Sciatic nerve (tissue), 2 donors: ENCODE measurements at places on chromosomes 3 and 15. TPM values are rescaled to one million over a fixed set of nuclear protein-coding genes. Genes with fewer than 3 reads are reported as not detected.

DNA sequence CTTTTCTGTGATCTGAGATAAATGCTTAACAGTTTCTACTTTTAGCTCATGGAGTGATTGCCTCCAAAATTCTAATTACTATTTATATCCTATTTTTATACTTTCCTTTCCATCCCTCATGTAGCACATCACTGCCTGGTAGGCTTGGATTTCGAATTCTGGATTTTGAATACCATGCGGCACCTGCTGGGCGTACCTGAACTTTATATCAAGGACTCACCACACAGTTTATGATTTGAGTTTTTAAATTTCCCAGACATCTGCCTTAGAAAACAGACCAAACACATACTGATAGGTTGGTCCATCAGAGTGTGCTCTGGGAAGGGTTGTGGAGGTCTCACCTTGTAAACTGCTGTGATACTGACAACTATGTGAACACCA is 6.4 kb downstream of the TRAK1 start:
- no peak for DNase-seq

DNA sequence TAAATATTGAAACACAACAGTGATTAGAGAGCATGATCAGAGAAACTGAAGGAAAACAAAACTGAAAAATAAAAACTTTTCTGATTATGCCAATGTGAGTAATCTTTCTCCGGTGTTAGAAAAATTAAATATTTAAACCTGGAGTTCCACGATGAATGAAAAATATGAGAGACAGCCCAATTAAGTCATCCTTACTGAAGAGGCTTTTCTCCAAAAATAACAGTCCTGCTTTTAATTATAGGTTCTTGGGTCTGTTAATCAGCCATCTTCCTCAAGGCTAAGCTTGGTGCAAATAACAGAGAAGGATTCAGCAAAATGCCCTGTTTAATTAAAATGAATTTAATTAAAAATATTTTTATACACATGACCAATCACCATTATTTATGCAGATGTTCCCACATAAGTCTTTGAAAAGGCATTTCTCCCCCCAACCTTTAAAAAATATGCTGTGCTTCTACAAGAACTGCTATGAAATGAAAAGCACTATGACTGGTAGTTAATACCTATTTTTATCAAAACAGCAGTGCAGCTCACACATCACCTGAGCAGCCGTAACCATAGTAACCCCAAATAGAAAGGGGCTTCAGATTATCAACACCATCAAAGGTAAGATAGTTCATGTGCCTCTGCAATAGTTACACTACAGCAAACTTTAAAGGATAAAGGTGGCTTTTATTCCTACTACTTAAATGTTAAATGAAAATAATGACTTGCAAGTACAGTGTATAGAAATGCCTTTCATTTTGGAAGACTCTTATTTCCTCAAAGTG is 175.7 kb downstream of the SLC9A9 start:
- DNase-seq, result no peak

The PFN2 gene
- 75.8 TPM for total RNA-seq

The MUC20 gene
- total RNA-seq, result 28.7 TPM

DNA sequence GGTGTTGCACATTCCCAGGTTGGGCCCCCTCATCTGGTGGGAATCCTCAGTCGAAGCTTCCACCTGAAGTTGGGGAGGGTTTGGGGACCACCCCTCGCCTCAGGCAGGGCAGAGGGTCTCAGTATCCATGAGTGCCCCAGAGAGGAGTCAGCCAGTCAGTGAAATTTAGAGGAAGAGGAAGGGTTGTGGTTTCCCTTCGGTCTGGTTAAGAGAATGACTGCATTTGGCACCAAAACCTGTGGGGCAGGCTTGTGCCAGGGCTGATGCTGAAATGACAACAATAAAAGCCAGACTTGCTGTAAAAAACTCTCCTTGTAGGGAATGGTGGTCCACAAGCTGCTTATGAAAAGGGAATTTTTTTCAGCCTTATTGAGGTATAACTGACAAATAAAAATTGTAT is 22.6 kb downstream of the LMCD1 start:
- DNase-seq, result no peak

- DNase-seq, result no peak
These were observed 27.0 kb downstream of the KATNBL1 start for GRCh38 chr15:34182942-34183341.

The SELENOK gene
- total RNA-seq, result 54.6 TPM

DNA sequence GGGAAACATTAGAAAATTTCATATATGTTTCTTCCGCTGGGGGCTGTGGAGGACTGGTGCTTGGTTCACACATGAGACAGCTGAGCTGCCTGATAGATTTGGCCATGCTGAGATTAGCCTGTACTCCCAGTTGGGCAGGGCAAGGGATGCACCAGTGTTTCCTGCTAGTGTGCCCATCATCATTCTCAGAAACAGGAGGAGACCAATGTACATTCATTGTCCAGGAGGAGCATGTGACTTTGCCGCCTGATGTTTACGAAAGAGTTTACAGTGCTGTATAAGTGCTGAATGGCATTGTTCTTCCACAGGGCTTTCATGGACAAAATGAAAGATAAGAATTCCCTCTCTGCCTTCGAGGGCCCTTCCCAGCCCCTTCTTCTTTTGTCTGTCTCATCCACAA is 311.1 kb upstream of the THBS1 start:
- DNase-seq, result no peak

DNA sequence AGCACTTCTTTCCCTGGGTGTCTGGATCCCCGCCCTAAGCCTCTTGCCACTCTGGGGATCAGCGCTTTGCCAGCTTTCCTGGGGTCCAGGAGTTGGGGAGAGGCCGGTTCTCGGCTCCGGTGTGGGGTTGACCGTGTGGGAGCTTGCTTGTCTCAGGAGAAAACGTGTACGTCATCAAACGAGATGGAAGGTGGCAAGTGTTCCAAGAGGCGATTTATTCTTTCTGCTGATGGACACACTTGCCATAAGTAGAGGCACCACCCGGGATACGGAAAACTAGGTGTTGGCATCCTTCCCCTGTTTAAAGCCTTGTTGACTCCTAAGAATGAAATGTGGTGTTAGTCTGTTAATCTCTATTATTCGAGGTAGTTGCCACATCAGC is 295 bp downstream of the ZWILCH start:
- DNase-seq, result no peak

The DISP2 gene
- 2.1 TPM for total RNA-seq

DNA sequence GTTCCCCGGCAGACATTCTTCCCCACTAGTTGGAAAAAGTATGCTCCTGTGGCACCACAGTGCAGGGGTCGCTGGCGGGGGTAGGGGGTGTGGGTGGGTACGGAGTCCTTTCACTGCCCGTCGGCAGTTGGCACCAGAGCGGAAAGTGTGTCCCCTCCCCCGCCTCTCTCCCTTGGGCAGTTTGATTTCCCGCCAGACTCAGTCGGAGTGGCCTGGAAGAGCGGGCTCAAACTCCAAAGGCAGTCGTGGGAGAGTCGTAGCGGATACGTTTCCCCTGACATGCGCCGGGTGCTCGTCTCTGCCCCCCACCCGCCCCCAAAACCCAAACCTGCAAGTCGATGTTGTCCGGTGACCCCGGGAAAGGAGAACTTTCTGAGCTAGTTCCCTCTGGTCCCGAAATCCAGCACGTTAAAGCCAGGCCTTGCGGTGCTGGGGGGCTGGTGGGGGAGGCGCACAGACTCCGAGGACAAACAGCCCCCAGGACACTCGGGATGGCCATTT is 4.4 kb upstream of the FOXB1 start:
- DNase-seq, result no peak

- DNase-seq, result no peak
These were observed 202.0 kb downstream of the UBE3A start for GRCh38 chr15:25236861-25237155.

DNA sequence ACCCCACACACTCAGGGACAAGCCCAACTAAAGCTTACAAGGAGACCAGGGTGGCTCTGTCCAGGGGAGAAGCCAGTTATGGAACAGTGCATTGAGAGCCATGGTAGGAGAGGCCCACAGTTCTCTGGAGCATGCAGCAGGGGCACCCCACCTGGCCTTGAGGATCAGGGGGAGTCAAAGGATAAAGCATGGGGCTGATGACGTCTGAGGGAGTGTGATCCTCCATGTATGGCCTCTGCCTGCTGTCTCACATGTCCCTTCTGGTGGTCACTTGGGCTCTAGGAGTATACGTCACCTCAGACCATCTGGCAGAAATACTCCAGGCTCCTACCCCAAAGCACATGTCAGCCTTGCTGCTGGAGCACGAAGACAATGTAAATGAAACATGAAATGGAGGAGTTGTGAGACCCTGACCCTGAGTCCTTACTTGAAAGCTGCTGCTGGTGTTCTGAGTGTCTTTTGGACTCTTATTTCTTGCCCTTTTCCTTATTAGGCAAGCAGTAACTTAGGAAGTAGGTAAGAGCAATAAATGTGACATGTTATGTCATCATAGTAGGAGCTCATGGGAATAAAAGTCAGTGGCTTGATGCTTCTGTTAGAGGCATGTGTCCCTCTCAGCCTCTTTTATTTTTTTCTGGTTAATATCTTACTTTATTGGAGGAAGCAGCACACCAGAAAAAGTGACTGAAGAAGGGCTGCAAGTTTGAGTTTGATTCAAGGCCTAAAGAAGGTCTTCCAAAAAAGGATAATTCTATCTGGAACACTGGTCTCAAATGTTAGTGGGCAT is 15.5 kb downstream of the SRPRB start:
- DNase-seq, result no peak

The ONECUT1 gene
- total RNA-seq, result not detected

- peak; percentile 14 for DNase-seq
These were observed 9.6 kb upstream of the CTDSPL start for GRCh38 chr3:37852097-37852496.

The SAMMSON gene
- total RNA-seq, result 3.4 TPM

DNA sequence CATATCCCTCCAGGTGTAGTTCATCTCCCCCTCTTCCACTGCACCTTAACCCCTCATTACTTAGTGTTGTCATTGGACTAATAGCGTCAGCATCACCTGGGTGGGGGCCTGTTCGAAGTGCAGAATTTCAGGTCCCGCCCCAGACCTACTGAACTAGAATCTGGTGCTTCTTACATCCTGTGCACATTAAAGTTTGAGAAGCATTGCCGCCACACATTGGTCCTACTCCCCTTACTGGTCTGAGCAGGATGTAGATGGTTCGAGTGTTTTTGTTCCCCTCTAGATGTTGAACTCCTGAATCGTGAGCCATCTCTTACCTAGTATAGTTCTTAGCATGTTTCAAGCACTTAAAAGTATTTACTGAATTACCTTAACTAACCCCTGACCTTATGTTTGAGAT is 13.2 kb downstream of the KLHL18 start:
- no peak for DNase-seq

- DNase-seq, result no peak
These were observed 99.4 kb upstream of the MRPL3 start for GRCh38 chr3:131602011-131602779.
